ENCODE measurements at places on chromosomes 7 and 10. TPM values are rescaled to one million over a fixed set of nuclear protein-coding genes. Genes with fewer than 3 reads are reported as not detected.

- no peak overlapping the region for H3K4me3 ChIP-seq
- H3K36me3 ChIP-seq, result no peaks in the 10 kb centered on the region
- H3K27ac ChIP-seq, result no peak overlapping the region
- DNase-seq, result no peak
These were observed 203.1 kb upstream of the PTN start for GRCh38 chr7:137546671-137547070.

DNA sequence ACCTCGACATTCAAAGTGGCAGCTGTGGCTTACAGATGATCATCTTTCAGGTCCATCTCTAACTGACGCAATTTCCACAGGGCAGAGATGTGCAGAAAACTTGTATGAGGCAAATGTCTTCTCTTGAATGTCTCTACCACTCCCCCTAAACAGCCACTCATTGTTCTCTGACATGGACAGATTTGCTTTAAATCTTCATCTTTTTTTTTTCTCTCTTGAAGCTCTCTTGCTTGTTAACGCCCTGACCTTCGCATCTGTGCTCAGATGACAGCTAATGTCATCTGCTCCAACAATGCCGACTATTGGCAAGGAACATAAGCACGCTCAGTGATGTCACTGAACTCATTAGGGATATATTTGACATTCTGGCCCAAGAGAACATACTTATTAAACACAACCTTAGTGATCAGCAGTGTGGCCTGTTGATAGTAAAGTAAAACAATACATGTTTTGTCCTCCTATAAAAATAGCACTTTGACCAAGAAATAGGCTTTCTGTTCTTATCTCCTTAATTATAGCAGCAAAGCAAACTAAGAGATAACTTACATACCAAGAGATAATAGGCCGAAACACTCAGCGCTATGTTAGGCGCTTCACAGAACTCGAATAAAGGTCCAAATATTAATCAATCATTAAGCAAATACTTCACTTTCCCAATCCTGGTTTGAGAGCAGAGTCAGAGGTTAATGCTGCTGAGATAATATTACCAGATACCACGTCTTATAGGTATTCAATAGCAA is 583.5 kb downstream of the PARD3 start:
- H3K4me3 ChIP-seq, result no peak overlapping the region
- no peaks in the 10 kb centered on the region for H3K4me1 ChIP-seq

GRCh38 chr10:73086816-73087215 is 9.8 kb downstream of the P4HA1 start:
- peaks cover under 1% of the 10 kb centered on the region for H3K4me1 ChIP-seq
- H3K36me3 ChIP-seq, result no peaks in the 10 kb centered on the region
- no peak overlapping the region for H3K4me3 ChIP-seq
- H3K27ac ChIP-seq, result peak overlapping the region; percentile 45

- no peaks in the 10 kb centered on the region for H3K4me1 ChIP-seq
- no peaks in the 10 kb centered on the region for H3K36me3 ChIP-seq
- no peak overlapping the region for H3K4me3 ChIP-seq
- no peaks in the 10 kb centered on the region for H3K27me3 ChIP-seq
- H3K27ac ChIP-seq, result no peak overlapping the region
- no peak for DNase-seq
These were observed 71.8 kb downstream of the ZNF438 start for GRCh38 chr10:30959836-30960210.

GRCh38 chr10:97731346-97732051 is 5.4 kb upstream of the ZFYVE27 start:
- no peak overlapping the region for H3K4me3 ChIP-seq
- no peaks in the 10 kb centered on the region for H3K36me3 ChIP-seq
- no peaks in the 10 kb centered on the region for H3K27me3 ChIP-seq
- H3K4me1 ChIP-seq, result no peaks in the 10 kb centered on the region

- no peaks in the 10 kb centered on the region for H3K36me3 ChIP-seq
- H3K27me3 ChIP-seq, result no peaks in the 10 kb centered on the region
- H3K4me3 ChIP-seq, result no peak overlapping the region
- DNase-seq, result no peak
- no peaks in the 10 kb centered on the region for H3K4me1 ChIP-seq
These were observed 121.9 kb downstream of the SLC16A9 start for GRCh38 chr10:59587756-59588140.

- H3K27me3 ChIP-seq, result no peaks in the 10 kb centered on the region
- no peaks in the 10 kb centered on the region for H3K36me3 ChIP-seq
- H3K27ac ChIP-seq, result no peak overlapping the region
- no peak overlapping the region for H3K4me3 ChIP-seq
- no peaks in the 10 kb centered on the region for H3K4me1 ChIP-seq
These were observed 704.0 kb upstream of the IGFBP3 start for GRCh38 chr7:46625032-46625431.

Gene ACSM6
- polyA plus RNA-seq, result 1.6 TPM

Gene OR2A1
- 0.14 TPM for polyA plus RNA-seq
